ENCODE measurements at places on chromosomes 11 and 22.

- no peak for DNase-seq
These were observed 7.2 kb downstream of the CLMP start for GRCh38 chr11:123187665-123188507.

DNA sequence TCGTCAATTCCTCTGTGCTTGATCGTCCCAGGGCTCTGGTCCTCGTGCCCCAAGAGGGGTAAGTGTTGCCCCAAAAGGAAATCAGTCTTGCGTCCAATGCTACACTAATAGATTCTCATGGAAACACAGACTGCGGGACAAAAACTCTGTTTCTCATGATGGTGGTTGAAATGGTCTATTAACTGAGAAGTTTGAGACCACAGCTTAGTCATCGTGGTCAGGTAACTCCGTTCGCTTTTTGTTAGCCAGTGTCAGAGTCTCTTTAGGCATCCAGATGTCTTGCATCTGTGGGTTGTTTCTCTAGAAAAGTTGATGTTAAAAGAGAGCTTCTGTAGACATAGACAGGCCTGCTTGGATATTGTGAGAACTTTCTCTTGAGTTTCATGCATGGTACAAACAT lies 104.6 kb upstream of the SORL1-AS1 start:
- DNase-seq: no peak

DNA sequence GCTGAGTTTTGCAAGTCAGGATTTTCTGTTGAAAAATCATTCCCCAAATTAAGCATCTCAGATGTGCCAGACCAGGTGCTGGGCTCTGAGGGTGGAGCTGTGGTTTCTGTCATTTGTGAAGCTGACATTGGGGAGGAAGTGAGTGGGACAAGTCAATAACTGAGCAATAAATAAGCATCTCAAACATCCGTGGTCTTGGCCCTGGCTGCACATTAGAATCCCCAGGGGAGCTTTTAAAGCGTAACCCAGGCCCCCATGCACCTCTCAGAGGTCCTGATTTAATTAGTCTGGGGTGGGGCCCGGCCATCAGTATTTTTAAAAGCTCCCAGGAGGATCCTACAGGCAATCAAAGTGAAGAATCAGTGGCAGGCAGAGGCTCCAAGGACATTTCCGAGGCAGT lies 420.0 kb downstream of the MN1 start:
- DNase-seq: no peak

- DNase-seq: peak; percentile 38
These were observed 24.9 kb upstream of the SHISAL1 start for GRCh38 chr22:44337678-44338004.

DNA sequence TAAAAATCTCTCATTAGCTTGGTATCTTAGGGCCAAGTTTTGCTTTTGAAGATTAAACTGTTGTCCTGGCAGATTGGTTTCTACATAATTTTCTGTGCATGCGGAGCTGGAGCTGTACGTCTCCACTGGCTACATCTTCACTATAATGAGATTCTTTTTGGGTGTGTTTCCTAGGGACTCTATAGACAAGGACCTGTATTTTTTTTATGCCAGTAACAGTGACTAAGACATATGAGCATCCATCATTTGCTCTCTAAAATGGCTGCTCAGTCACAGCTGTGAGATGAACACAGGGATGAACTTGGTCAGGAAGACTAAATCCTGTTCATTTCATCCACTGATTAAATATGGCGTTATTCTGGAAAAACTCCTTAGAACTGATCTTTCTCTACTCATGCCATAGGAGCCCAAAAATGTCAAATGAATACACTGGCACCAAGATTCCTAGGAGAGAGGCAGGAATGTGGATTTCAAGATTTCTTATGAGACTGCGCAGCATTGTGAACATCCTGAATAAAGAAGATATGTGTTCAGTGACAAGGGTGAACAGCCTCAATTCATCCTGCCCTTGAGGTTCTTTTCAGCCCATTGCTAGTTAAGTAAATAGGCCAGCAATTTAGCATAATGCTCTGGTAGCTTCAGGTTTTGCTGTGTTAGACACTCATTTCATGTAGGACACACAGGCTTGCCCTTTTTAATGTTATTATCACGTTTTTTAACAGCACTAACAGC lies 168.2 kb downstream of the NCAM1 start:
- no peak for DNase-seq

- peak; percentile 68 for DNase-seq
These were observed 36.6 kb downstream of the RPL3 start for GRCh38 chr22:39282645-39283321.

GRCh38 chr11:47466701-47467250 lies 17.8 kb upstream of the RAPSN start:
- DNase-seq: no peak

DNA sequence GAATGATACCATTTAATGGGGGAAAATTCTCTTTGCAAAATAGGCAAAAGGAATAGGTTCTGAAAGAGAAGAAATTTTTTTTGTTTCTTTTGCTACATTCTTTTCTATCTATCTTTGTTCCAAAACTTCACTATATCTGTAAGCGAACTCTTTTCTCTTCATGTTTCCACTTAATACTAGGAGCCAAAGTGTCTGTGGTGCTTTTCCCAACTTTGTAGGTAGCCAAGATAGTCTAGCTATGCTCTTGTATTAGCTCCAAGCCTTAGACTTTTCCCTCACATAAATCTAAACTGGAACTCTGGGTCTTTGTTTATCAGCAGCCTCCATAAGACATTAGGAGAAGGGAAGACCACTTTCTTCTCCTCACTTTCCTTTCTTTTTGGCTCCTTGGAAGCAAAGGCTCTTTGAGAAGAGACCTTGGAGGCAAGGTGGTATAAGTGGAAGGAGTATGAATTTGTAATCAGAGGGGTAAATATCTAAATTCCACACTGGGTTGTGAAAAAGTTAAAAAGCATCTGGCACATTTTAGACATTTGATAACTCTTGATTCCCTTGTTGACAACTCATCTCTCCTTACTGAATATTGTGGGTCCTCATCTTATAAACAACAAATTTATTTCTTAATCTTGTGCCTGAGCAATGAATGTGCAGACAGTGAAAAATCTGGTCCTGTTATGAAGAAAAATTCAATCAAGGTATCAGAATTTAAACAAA lies 130.0 kb downstream of the EHF start:
- no peak for DNase-seq

GRCh38 chr11:2581151-2581930 lies 118.5 kb downstream of the KCNQ1OT1 start:
- no peak for DNase-seq

- no peak for DNase-seq
These were observed 12.3 kb downstream of the OR51V1 start for GRCh38 chr11:5188201-5188600.

DNA sequence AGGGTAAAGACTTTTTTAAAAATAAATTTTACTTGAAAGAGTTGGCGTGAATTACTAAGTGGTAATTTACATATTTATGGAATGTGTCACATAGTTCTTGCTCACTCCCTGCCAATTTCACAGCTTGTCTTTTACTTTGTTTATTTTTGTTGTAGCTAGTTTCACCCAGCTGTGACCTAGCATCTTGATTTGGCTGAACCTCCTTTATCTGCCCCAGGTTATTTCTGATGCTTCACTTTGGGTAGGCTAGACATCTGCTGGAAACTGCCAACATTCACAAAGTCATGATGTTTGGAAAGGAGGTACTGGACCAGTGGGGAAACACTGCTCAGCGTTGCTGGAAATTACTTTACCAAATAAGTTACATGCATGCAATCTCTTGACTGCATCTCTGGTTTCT lies 1676.0 kb upstream of the RAG2 start:
- no peak for DNase-seq

DNA sequence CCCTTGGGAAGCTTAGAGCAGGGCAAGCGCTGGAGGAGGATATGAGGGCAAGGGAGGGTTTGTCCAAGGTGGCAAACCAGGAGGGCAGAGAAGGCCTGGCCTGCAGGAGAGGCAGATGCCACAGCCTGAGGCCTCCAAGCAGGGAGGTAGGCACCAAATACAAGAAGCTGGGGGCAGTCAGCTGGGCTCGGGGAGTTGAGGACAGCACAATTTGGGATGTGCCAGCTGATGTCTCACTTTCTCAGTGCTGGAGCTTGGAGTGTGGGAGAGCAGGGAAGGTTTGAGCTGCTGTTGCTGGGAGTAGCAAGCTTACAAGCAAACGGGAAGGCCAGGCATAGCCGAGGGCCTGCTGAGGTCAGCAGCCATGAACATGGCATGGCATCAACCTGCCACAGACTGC lies 4.0 kb downstream of the ZDHHC24 start:
- DNase-seq: no peak

GRCh38 chr11:33052231-33052630 lies 12.9 kb downstream of the TCP11L1 start:
- DNase-seq: peak; percentile 63

GRCh38 chr22:26903030-26903856 lies 245.9 kb downstream of the MIAT start:
- no peak for DNase-seq

GRCh38 chr11:117986981-117987574 lies 884 bp downstream of the IL10RA start:
- DNase-seq: peak; percentile 76

DNA sequence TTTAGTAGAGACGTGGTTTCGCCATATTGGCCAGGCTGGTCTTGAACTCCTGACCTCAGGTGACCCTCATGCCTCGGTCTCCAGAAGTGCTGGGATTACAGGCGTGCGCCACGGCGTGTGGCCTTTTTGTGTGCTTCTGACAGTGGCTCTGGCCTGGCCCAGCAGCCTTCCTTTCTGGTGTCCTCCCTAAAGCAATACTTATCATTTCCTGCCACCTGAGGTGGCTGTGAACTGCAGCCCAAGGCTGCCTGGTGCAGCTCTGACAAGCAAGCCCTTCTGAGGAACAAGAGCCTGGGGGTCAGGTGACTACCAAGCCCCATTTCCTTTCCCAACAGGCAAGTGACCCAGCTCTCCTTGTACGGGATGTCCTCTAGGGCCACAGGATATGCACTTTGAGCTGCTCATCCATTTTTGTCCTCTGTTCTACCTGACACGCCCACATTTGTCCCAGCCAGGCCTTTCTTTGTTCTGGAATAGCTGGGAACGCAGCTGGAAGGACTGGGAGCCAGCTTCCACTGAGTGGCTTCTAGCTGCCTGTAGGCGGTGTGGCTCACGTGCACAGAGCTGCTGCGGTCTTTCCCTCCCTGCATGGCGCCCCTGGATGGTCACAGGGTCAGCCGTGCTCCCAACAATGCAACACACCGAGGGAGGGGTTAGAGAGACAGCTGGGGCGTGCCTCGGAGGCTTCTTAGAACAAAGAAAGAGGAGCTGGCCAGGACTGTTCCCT lies 12.3 kb upstream of the BID start:
- no peak for DNase-seq

- no peak for DNase-seq
These were observed 69.2 kb downstream of the SYT13 start for GRCh38 chr11:45216901-45217300.

DNA sequence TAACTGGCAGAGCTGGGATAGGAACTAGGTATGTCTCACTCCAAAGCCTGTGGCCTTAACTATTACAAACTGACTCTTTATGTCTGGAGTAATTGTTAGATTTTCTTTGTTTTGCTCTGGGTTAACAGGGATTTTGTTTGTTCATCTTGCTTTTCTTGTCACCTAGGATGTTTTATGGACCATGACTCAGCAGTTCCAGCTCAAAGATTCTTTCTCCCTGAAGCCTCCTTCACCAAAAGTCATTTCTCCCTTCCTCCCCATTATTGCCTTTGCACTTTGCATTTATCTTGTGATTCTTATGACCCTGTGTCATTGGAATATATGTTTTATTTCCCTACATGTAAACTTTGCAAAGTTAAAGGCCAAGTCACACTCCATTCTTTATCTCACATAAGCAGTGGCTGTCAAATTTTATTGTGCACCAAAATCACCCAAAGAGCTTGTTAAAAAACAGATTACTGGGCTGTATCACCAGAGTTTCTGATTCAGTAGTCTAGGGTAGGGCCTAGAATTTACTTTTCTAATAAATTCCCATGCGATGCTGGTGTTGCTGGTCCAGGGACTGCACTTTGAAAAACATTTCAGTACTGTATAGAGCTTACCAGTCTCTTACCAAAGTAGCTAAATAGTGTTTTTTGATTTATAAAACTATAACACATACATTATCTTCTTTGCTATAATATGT lies 327.7 kb downstream of the DLG2 start:
- DNase-seq: no peak

GRCh38 chr11:35742707-35743454 lies 80.3 kb downstream of the TRIM44 start:
- no peak for DNase-seq

- DNase-seq: peak; percentile 84
These were observed 2.1 kb upstream of the DGKZ start for GRCh38 chr11:46345131-46345597.

DNA sequence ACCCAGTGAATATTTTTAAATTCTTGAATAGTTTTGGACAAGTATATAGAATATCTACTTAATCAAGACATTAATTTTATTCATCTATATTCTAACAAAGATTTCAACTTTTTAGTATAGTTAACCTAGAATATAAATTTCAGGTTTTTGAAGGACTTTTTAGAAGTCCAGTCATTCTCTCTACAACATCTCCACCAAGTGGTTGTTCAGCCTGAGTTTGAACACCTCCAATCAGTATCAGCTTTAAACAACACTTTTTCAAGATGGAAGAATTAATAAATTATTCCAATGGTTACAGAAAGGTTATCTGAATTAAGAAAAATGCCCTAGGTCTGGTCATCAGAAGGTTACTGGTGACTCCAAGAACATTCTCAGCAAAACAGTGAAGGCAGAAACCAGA lies 31.8 kb downstream of the EIF3M start:
- DNase-seq: peak; percentile 32

GRCh38 chr11:115897707-115898106 lies 393.5 kb upstream of the CADM1 start:
- peak; percentile 47 for DNase-seq

- DNase-seq: no peak
These were observed 9.2 kb downstream of the RELA start for GRCh38 chr11:65653229-65654225.

- peak; percentile 49 for DNase-seq
These were observed 825 bp downstream of the SLC1A2 start for GRCh38 chr11:35418282-35419183.

- no peak for DNase-seq
These were observed 79.7 kb downstream of the KIRREL3 start for GRCh38 chr11:126920833-126921232.

DNA sequence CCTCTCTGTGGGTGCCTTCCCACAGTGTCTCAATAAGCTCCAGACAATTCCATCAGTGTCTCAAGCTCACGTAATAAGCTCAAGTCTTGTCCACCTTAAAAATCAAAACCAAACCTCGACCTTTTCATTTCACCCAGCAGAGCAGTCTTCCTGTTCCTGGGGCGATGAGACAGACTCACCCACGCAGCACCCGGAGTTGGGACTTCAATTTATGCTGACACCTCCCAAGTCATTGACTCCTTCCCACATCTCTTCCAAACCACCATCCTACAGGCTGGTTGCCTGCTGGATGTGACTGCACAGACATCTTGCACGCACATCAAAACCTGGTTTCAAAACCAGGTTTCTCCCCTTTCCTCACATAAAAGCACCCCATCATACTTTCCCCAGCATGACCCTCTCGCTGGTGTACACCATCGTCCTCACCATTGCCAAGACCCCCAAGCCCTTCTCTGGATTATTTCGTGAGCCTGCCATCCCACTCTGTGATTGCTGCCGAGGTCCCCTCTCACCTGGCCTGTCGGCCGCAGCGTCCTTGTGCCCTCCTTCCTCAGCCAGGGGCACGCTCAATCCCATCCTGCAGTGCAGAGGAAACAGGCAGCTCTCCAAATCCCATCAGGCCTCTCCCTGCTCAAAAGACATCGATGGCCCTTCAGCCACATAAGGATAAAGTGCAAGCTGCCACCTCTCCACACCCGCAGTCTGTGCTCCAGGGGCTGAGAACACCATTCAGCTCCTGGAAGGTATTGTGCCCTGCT lies 45.1 kb upstream of the FBXO3 start:
- DNase-seq: peak; percentile 47

Measured in suppressor macrophage treated with lipopolysaccharide for 1 hour (primary cell).